ENCODE measurements at places on chromosomes 3 and 15. TPM values are rescaled to one million over a fixed set of nuclear protein-coding genes. Genes with fewer than 3 reads are reported as not detected.

DNA sequence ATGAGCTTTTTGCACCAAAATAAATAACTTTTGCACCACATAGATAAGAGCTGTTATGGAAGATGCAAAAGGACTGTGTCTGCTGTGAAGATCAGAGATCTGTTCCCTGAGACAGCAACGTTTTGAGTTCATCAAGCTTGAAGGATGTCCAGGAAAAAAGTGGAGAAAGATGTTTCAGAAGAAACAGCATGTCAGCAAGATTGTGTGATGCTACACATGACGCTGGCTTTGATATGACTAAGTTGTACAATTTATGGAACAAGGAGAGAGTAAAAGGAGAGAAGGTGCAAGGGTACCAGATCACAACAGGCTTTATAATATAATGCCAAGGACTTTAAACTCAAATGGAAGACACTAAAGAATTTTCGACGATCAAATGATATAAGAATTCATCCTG, 16.6 kb downstream of the TJP1 start:
- H3K27me3 ChIP-seq, result no peaks in the 10 kb centered on the region
- no peaks in the 10 kb centered on the region for H3K4me1 ChIP-seq
- no peak overlapping the region for H3K4me3 ChIP-seq
- DNase-seq, result no peak
- H3K27ac ChIP-seq, result no peak overlapping the region
- H3K36me3 ChIP-seq, result no peaks in the 10 kb centered on the region

MYEF2 gene
- total RNA-seq, result 0.69 TPM

GRCh38 chr3:182027366-182027765, 315.6 kb downstream of the SOX2 start:
- H3K27me3 ChIP-seq, result no peaks in the 10 kb centered on the region
- H3K4me1 ChIP-seq, result peaks cover 5% of the 10 kb centered on the region
- no peak for DNase-seq
- H3K4me3 ChIP-seq, result no peak overlapping the region
- H3K27ac ChIP-seq, result no peak overlapping the region
- H3K36me3 ChIP-seq, result no peaks in the 10 kb centered on the region

- no peaks in the 10 kb centered on the region for H3K27me3 ChIP-seq
- no peaks in the 10 kb centered on the region for H3K36me3 ChIP-seq
- no peak for DNase-seq
- H3K4me1 ChIP-seq, result peaks cover 12% of the 10 kb centered on the region
Measured at GRCh38 chr3:155387571-155387970, 94.1 kb upstream of the STRIT1 start.

DNA sequence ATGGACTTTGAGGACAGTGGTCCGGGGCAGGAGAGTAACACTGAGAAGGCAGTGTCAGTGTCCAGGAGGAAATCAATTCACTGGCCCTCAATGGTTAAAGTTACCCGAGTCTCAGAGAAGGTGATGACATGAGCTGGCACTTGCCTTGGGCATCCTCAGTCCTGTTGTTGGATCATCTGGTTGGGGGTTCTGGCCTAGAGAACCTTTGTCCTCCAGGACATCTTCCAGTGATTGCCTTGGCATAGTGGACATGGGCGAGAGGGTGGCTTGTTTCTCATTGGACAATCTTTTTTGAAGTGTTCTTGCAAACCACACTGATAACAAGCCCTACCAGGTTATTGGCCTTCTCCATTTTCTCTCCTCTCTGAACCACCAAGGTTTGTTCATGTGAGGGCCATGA, 83.4 kb upstream of the TERB2 start:
- H3K4me1 ChIP-seq, result no peaks in the 10 kb centered on the region
- no peak for DNase-seq
- no peaks in the 10 kb centered on the region for H3K27me3 ChIP-seq
- no peak overlapping the region for H3K27ac ChIP-seq

DNA sequence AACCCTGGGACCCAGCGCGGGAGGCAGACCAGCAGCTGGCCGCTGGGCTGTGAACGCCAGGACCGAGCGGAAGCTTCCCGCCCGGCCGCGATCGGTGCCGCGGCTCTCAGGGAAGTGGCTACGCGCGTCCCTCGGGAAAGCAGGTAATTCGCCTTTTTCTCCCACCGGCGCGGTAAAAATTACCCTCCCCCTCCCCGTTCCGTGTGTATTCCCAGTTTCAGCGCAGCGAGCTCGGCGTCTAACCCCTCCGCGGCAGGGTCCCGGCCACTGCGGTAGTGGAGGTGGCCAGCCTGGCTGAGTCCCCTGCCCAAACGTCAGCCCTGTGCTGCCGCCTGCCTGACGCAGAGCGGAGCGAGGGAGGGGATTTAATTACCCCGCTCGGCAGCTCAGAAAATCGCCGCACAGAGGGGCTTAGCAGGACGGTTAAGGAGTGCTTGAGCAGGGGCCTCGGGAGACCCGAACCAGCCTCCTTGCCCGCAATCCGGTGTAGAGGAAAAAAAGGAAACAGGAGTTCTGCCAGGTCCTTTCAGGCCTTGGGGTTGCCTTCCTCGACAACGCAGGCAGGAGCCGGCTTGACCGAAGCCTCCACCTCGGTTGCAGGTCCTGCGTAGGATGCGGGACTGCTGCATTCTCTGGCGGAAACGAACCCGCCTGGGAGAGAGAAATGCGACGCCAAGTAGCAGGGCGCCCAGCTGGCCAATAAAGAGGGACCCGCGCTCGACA, 2.9 kb downstream of the GATA2 start:
- no peak for DNase-seq
- H3K27me3 ChIP-seq, result no peaks in the 10 kb centered on the region
- H3K4me3 ChIP-seq, result peak overlapping the region; percentile 75
- no peaks in the 10 kb centered on the region for H3K36me3 ChIP-seq

DNA sequence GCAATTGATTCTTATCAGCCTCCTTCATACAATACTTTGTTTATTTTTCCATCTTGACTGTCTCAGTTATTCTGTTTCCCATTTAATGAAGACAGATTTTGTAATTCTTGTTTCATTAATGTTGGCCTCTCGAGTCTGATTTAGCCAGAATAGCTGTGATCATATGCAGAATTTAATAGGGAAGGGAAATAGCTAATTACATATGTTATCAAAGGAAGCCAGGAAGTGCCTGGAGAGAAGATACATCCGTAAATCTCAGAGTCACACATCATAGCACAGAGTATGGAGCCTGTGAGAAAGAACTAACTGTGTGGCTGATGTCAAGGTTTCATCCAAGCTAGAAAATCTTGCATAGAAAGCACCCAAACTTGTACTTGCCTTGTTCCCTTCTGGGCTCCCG, 288.9 kb upstream of the SLCO3A1 start:
- no peaks in the 10 kb centered on the region for H3K36me3 ChIP-seq
- no peak overlapping the region for H3K27ac ChIP-seq
- peaks cover 46% of the 10 kb centered on the region for H3K27me3 ChIP-seq
- H3K4me3 ChIP-seq, result no peak overlapping the region
- H3K4me1 ChIP-seq, result no peaks in the 10 kb centered on the region

GRCh38 chr3:30350901-30351300, 255.5 kb upstream of the TGFBR2 start:
- H3K36me3 ChIP-seq, result no peaks in the 10 kb centered on the region
- H3K27ac ChIP-seq, result no peak overlapping the region
- peaks cover 22% of the 10 kb centered on the region for H3K4me1 ChIP-seq

- no peak for DNase-seq
- H3K36me3 ChIP-seq, result no peaks in the 10 kb centered on the region
- H3K27me3 ChIP-seq, result peaks cover 18% of the 10 kb centered on the region
- no peak overlapping the region for H3K4me3 ChIP-seq
- no peak overlapping the region for H3K27ac ChIP-seq
Measured at GRCh38 chr3:14047841-14048240, 76.8 kb downstream of the CHCHD4 start.

Data from HCT116 (cell line).